ENCODE measurements at places on chromosomes 13 and 19. TPM values are rescaled to one million over a fixed set of nuclear protein-coding genes. Genes with fewer than 3 reads are reported as not detected.

- no peak for DNase-seq
Measured at GRCh38 chr13:34513526-34513925, 428.5 kb upstream of the NBEA start.

DNA sequence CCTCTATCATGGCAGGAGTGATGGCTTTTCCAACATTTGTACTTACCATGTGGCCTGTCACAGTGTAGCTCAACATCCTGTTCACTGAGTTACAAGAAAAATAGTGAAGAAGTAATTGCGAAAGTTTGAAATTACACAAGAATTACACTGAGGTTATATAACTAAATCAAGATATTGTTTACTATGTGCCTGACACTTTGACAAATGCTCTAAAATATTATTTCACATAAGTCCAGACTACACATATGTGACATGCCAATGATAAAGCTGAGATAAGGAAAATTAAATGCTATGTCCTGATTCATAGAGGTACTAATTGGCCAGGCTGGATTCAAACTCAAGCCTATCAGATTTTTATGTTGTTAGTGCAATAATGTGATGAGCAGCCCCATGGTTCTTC is 451.7 kb downstream of the PCDH9 start:
- no peak for DNase-seq

GRCh38 chr19:8054169-8054568 is 1.6 kb downstream of the CCL25 start:
- DNase-seq, result no peak

LSM14A gene
- 69.5 TPM for total RNA-seq

FFAR3 gene
- not detected for total RNA-seq

ZNF611 gene
- total RNA-seq, result 6.8 TPM

ZNF793 gene
- 8.3 TPM for total RNA-seq

All from cardiac septum (tissue), 1 donor.